Stimulated activated CD8-positive, alpha-beta memory T cell treated with anti-CD3 and anti-CD28 coated beads, Interleukin-2, amount 100 ng/mL, for 48 hours (primary cell): ENCODE measurements at places on chromosomes 11 and 22.

GRCh38 chr11:118016104-118016503 lies 29.9 kb downstream of the IL10RA start:
- no peak for DNase-seq

DNA sequence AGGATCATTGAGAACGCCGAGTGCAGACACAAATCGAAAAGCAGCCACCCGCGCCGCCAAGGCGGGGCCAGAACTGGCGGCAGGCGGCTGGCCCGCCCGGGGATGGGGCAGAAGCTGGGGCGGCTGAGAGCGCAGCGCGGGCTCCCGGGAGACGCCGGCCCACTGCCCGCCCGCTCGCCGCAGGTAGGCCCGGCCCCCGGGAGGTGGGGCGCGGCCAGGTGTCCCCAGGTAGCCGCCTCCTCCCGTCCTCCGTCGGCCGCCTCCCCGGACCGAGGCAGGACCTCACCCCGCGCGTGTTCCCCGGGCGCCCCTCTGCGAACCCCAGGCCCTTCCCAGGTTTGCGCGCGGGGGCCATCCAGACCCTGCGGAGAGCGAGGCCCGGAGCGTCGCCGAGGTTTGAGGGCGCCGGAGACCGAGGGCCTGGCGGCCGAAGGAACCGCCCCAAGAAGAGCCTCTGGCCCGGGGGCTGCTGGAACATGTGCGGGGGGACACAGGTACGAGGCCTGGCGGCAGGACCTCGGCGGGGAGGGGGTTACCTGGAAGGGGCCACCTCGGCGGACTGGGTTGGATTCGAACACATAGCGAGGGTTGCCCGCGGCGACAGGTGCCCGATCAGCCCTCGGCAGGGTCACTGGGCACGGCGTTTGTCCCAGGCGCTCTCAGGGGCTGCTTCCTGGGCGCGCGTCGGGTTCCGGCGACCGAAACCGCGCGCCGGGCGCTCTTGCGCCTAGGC lies at the start of gene PRRG4:
Gene PRRG4 (plus strand): TSS at position 248 of the 733 bp plus-strand sequence. CDS start 603 bp downstream, outside the sequence.
- peak; percentile 32 for DNase-seq

- DNase-seq: no peak
These were observed 41.1 kb downstream of the GRAMD4 start for GRCh38 chr22:46661221-46661851.

- DNase-seq: no peak
These were observed 22.0 kb downstream of the TMEM184B start for GRCh38 chr22:38250643-38251340.

GRCh38 chr22:17707526-17707925 lies 66.7 kb downstream of the BID start:
- DNase-seq: no peak

- DNase-seq: no peak
These were observed 131.4 kb upstream of the UBASH3B start for GRCh38 chr11:122523846-122524805.

DNA sequence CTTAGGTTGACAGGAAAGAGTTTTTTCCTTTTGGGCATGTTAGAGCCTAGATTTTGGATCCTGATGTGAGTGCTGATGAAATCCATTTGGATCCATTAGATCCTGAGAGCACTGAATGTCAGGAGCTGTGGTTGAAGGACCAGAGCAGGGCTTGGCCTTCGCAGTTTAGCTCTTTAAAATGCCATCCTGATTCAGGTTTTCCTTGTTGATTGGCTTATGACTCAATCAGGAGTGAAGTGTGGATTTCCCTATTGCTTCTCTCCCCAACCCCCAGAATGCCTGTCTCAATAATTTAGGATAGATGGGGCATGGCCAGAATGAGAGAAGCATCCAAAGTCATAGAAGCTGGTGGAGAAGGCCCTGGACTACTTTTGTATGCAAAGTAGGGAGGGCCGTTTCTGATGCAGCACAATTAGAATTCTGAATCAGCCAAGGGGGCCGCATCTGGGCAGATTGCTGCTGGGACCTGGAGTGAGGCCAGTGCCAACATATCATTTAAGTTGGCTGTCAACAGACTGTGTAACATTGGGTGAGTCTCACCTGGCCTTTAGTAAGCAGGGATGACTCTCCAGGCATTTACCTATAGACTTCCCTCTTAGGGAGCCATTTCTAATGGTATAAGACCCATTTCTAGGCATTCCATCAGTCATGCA lies 80.5 kb downstream of the TEAD1 start:
- DNase-seq: no peak

DNA sequence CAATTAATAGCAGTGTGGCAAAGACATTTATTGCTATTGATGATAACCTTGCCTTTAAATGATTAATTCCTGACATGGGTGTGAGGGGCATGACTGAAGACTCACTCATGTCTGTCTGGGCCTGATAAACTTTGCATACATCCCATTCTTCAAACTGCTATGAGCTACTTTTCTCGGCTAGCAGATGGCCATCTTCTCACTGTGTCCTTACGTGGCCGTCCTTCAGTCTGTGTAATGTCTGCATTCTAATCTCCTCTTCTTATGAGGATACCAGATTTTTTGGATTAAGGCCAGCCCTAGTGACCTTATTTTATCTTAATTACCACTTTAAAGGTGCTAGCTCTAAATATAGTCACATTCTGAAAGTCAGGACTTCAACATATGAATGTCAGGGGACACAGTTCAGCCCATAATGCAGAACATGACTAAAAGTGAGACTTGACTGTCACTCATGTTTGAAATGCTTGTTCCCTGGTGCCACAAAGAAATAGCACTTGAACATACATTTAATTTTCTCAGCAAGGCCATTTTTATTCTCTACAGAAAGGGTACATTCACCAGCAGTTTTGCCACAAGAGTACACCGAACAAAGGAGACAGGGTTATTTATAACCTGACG lies 32.3 kb downstream of the OR10A6 start:
- no peak for DNase-seq

GRCh38 chr11:78346799-78347198 lies 70.8 kb downstream of the GAB2 start:
- no peak for DNase-seq

DNA sequence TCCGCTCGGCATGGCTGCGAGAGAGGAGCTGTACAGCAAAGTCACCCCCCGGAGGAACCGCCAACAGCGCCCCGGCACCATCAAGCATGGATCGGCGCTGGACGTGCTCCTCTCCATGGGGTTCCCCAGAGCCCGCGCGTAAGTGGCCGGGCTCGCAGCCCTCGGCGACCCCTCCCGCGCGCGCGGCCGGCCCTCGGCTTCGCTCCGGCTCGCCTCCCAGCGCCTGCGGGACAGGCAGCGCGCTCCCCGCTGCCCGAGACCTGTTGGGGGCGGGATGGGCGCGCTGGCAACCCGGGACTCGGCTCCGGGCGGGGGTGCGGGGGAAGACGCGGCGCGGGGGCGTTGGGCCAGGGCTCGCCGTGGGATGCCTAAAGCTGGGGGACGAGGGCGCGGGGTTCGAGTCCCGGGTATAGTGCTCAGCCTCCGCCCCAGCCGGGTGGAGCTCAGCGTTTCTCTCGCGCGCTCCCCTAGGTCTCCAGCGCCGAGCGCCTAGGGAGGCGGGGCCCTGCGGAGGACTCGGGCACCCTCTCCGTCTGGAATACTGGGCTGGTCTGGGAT lies 630 bp downstream of the UBASH3B start:
- peak; percentile 45 for DNase-seq

- no peak for DNase-seq
These were observed 38.0 kb downstream of the EXT2 start for GRCh38 chr11:44133335-44133946.

- no peak for DNase-seq
These were observed 69.6 kb downstream of the CDKN1C start for GRCh38 chr11:2815762-2816496.

- no peak for DNase-seq
These were observed 23.0 kb upstream of the GDPD4 start for GRCh38 chr11:77324508-77324907.

- no peak for DNase-seq
These were observed 126.3 kb downstream of the ARHGAP8 start for GRCh38 chr22:44878483-44879300.

DNA sequence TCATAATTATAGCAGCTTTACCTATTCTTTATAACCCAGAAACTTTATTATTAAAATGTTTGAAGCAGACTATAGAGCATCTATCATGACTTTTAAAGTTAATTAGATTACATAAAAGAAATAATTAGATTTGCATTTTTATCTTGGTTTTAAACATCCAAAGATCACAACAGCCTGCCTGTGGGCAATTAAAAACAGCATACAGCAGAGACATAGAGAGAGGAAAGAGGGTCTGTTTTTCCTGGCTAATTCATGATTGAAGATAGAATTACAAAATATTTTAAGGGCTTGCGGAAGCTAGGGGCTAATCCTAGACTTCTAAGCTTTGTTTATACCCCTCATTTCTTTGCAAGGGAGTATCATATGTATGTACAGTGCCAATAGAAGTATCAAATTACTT lies 178.1 kb downstream of the SOX6 start:
- DNase-seq: no peak

- no peak for DNase-seq
These were observed 16.2 kb upstream of the SHANK3 start for GRCh38 chr22:50656122-50657070.

DNA sequence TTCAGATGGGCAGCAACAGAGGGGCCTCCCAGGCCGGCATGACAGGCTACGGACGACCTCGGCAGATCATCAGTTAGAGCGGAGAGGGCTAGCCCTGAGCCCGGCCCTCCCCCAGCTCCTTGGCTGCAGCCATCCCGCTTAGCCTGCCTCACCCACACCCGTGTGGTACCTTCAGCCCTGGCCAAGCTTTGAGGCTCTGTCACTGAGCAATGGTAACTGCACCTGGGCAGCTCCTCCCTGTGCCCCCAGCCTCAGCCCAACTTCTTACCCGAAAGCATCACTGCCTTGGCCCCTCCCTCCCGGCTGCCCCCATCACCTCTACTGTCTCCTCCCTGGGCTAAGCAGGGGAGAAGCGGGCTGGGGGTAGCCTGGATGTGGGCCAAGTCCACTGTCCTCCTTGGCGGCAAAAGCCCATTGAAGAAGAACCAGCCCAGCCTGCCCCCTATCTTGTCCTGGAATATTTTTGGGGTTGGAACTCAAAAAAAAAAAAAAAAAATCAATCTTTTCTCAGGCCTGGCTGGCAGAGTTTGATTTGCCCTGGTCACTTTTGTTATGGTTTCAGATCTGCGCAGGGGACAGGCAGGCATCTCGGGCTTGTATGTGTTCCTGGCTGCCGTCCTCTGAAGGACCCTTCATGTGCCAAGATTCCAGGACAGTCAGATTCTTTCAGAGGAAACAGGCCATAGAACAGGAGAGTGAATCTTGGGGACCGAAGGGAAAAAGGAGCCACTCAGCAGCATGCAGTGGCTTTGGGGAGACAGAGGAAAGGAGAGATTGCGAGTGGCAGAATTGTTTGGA lies 5.3 kb downstream of the TAGLN start:
- no peak for DNase-seq

DNA sequence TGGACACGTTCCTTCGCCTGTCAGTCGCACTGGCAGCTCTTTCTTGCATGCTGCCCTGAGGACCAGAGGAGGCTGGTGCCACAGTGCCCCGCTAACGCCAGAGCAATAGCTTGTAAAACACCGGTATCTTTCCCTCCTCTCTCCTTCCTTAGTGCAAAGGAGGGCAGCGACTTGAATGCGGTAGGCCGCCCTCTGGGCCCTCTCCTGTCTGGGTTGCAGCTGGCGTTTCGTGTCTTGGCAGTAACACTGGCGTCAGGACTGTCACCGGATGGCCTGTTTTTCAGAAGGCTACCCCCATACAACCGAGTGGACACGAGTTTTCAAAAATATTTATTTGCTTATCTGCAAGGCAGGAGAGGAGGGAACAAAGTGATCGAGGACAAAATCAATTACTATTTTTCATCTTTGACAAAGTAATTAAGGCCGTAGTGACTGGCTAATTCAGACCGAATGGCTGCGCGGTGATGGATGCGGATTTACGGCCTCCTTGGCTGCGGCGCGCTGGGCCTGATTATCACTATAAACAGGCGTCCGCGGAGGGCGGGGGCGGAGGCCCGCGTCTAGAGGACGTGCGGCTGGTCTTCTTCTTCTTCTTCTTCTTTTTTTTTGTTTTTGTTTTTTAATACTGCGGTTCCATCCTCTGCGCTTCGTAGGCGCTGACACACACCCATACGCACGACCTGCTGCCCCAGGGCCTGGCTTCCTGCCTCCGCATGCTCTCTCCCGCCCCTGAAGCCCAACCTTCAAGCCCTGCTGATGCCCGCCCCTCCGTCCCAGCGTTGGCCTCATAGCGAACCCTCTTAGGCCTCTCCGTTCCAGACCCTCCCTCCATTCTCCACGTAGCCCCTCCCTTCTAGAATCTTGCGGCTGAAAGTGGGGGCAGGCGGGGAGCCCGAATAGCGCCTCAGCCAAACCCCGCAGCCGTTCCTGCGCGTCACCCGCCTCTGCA lies 2.9 kb upstream of the SLC6A5 start:
- no peak for DNase-seq

DNA sequence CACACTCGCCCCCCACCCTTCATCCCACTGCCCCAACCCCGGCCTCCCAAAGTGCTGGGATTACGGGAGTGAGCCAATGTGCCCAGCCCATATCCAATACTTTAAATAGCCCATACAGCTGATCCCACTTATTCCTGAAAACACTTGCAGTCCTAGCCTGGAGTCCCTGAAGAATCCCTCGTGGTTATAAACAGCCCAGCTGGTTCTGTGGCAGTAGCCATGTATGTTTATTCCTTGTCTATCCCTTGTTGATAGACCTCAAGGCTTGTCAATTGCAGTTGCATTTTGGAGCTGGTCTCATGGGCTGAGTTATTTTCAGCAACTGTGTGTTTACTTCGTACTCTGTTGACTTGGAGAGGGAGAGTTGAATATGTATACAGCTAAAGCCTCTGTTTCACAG lies 21.5 kb upstream of the PAFAH1B2 start:
- DNase-seq: no peak
